ENCODE measurements at places on chromosomes 1 and 21.

DNA sequence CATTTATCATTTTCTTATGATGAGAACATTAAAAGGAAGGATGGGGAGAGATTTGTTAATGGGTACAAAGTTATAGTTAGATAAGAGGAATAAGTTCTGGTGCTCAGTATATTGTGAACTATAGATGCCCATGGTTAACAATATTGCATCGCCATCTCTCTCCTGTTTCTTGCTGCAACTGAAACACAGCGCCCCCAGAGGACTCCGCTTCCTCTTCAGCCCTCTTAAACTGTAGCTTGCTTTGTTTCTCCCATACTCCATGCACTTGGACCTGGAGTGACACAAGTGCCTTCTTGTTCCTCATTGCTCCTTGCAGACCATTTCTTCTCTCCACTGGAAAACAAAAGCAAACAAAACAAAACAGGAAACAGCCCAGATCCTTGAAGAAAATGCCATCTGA, 70.1 kb upstream of the NTPCR start:
- peak; percentile 25 for DNase-seq

- DNase-seq = no peak
Observed at GRCh38 chr1:32431736-32432400, 33.0 kb upstream of the ZBTB8B start.

DNA sequence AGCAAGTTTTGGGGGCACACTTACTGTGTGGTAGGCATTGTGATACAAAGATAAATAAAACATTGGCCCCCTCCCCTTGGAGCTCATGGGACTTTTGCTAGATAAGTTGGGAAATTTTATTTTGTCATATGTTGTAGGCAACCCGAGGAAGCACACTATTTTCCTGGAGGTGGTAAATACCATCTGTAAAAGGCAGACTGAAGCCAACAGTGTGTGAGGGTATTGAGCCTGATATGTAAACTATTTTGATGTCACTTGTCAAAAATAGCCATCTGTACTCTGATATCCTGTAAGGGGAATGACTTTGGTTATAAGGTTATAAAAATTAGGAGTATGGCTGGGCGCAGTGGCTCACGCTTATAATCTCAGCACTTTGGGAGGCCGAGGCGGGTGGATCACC, 30.6 kb downstream of the VANGL2 start:
- DNase-seq = no peak

DNA sequence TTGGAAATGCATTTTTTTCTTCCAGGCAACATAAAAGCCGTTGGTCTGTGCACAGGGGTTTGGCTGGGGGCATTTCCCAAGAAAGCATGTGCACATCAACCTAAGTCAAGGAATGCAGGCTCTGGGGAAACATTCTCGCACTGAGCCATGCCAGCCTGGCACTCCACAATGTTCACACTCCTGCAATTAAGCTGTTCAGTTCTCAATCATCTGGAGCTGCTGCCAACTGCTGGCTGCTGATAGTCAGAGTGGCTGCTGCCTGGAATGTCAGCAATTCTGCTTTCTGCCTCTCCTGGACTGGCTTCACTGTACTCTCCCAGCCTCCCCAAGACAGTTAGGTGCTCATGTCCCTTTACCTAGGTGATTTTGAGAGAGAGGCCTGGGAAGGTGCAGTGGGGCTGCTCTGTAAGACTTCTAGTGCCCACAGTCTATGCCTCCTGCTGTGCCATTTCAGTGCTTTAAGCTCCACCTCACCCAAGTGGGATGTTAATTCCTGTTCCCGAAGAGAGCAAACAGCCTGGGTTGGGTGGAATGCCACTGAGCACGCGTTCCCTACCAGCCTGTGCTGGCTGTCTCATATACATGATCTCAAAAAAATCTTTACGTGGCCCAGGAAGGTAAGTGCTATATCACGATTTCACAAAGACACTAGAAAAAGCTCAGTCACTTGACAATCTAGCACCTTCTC, 131.7 kb downstream of the BRINP2 start:
- DNase-seq = no peak

DNA sequence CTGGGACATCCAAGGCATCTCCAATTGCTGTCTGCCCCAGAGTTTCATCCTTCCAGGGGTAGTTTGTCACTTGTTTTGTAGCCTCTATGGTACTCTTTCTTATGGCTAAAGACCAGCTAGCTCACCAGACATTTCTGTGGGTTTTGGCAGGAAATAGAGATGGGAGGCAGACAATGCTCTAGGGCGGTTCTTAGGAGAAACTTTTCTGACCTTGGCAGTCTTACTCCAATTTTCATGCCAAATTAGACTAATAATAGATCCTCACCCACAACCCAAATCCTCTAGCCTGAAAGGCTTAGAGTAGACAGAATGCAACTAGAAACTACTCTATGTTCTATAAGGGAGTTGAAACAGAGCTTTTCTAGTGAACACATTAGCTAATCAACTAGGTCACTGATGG, 69.8 kb downstream of the LRIG2 start:
- DNase-seq = no peak

DNA sequence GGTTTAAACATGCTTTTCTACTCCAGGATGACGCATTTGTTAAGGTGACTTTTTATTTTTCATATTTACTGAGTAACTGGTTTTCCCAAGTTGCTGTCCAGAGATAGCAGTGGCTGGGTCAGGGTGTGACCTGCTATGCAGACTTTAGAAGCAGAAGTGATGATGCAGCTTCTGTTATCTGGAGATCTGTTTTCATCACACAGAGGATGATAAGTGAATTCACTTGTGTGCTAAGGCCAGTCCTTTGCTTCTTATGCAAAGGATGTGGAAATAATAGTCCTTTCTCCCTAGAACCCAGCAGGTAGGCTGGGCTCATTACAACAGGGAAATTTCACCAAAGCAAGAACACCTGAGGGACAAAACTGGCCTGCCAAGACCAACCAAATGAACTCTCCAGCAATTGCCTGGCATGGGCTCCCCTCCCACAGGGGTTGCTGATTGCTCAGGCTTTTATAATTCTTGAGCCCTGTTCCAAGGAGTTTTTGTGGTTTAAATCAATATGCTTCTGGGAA, 97.8 kb upstream of the LPGAT1 start:
- no peak for DNase-seq

DNA sequence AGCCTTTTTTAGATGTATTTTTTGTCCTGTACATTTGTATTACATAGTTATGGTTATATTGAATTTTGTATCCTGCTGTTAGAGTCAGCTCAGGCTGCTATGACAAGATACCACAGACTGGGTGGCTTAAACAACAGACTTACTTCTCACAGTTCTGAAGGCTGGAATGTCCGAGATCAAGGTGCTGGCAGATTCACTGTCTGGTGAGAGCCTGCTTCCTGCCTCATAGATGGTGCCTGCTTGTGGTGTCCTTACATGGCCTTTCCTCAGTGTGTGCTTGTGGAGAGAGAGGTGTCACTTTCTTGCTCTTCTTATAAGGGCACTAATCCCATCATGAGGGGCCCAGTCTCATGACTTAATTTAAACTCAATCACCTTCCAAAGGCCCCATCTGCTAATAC, 23.1 kb upstream of the MYSM1 start:
- no peak for DNase-seq

DNA sequence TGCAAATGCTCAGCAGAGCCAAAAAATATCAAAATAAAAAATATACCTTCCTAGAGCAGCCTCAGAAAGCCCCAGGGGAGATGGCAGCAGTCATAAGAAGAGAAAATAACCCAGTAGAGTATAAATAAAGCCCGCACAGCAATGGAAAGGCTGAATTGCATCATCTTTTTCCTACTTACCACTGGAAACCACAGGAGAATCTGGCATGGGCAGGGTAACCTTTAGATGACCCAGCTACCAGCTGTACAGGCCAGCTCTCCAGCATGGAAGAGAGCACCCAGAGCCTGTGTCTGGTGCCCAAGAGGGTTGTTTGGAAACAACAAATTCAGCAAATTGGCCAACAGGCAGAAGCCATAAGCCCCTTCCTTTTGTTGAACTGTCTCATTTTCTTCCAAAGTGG, 253.1 kb downstream of the OMA1 start:
- no peak for DNase-seq

DNA sequence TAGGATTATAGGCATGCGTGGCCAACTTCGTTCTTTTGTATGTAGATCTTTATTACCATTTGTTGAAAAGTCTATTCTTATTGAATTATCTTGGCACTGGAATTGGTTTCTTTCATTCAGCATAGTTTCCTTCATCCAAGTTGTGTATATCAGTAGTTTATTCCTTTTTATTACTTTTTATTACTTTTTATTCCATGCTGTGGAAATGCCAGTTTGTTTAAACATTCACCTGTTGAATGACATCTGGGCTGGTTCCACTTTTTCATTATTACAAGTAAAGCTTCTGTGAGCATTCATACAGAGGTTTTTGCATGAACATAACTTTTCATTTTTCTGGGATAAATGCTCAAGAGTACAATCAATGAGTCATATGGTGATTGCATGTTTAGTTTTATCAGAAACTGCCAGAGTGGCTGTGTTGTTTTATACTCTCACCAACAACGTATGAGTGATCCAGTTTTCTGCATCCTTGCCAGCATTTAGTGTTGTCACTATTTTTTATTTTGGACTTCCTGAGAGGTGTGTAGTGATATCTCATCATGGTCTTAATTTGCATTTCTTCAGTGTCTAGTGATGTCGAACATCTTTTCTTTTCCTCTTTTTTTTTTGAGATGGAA, 28.6 kb downstream of the PTPRU start:
- DNase-seq = no peak

- no peak for DNase-seq
Observed at GRCh38 chr21:45361033-45361997, 43.6 kb upstream of the COL18A1 start.

DNA sequence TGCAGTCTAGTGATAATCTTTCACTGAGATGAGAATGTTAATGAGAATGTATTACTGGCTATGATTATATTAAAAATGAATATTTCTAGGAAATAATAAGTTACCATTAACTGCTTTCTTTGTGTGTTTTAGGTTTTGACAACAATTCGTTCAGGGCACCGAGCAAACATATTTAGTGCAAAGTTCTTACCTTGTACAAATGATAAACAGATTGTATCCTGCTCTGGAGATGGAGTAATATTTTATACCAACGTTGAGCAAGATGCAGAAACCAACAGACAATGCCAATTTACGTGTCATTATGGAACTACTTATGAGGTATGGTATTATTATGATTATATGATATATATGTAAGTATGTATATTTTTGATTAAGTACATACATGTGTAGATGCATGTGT, 37.8 kb upstream of the MPC2 start:
- no peak for DNase-seq

DNA sequence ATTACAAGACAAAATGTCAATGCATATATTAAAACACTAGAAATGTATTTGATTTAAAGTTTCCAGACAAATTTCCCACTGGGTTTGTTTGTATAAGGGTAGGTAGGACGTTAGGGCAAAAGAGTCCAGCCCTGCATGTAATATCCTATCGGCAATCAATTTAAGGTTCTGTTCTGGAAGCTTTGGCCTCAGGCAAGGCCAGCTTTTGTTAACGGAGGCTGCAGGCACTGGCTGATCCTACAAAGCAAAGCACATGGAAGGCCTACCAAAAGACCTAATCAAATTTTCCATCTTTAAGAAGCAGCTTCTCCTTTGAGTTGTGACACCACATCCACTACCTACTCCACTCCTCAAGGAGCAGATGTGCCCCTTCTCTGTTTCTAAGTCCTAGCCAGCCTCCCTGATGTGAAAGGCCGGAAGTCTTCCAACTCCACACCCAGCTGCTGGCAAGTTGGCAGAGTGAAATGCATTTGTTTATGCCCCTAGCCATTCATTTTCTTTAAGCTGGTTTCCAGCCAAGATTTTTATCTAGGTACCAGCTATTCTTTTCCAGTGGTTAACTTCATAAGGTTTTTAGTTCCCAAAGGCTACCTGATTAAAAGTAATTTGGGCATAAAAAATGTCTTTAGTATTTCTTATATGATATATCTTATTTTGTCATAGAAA, 452.6 kb downstream of the PTBP2 start:
- DNase-seq = no peak

DNA sequence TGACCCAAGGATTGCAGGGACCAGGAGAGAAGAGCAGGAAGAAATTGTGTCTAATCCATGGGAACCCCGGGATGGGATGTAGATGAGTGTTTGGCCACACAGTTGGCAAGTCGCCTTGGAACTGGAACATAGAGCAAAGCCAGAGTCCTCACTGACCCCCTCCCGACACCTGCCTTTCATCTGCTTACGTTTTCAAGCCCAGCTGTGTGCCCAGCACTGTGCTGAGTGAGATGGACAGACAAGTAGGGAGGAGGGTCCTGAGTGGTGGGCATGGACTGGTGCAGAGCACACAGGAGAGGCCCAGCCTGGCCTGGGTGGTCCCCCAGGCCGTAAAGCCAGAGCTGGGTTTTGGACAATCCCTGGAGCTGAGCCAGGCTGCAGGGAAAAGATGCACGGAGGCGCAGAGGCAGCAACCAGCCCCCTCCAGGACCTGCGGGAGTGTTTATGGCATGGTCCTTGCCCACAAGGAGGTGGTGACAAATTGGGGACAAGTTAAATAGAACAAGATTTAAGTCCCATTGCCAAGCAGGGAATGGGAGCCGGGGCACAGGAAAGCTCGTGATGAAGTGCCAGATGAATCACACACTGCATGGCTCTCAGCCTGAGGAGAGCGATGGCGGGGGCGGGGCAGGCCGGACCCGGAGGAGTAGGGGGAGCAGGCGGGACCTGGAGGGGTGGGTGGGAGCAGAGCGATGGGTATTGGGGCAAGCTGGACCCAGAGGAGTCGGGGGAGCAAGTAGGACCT, 157.8 kb upstream of the VAMP3 start:
- DNase-seq = no peak

DNA sequence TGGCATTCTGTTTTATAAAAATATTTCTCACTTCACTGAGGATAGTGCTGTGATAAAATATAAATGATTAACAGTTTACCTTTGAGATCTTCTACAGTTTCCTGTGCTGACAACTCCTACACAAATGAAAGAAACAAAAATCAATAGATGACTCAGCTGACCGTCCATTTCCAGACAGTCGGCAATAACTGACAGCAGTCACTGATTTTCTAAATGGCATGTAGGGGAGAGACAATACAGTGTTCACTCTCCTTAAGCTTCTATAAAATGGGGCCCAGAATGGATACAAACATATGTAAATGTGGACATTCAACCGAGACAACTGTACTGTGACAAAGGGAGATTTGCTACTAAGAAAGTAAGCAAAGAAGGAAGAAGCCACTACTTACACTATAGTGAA, 34.3 kb downstream of the PCNX2 start:
- DNase-seq = no peak

- no peak for DNase-seq
Observed at GRCh38 chr1:110462964-110463363, 12.0 kb downstream of the PROK1 start.

- no peak for DNase-seq
Observed at GRCh38 chr21:44399955-44400790, 46.8 kb downstream of the TRPM2 start.

- no peak for DNase-seq
Observed at GRCh38 chr1:48069662-48070395, 72.6 kb upstream of the TRABD2B start.

- no peak for DNase-seq
Observed at GRCh38 chr1:6771441-6771769, 13.8 kb upstream of the CAMTA1 start.
